Vagina (tissue), 2 donors: ENCODE measurements at places on chromosomes 5 and 9.

DNA sequence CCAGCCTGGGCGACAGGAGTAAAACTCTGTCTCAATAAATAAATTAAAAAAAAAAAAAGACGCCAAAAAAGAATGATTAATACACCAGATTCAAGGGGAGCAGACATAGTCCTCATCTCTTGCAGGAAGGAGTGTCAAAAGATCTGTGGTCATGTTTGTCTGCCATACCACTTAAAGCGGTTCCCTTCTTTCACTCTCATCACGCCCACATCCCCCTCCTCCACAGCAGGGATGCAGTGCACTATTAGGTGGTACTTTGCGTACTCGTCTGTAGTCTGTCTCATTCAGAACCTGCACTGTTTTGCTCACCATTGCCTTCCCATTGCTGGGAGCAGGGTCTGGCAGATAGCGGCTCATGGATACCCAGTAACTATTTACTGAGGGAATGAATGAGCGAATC is 11.2 kb downstream of the CDHR2 start:
- H3K36me3 ChIP-seq: no peaks in the 10 kb centered on the region
- no peak overlapping the region for H3K4me3 ChIP-seq
- H3K27ac ChIP-seq: no peak overlapping the region
- no peaks in the 10 kb centered on the region for H3K27me3 ChIP-seq
- H3K4me1 ChIP-seq: no peaks in the 10 kb centered on the region

DNA sequence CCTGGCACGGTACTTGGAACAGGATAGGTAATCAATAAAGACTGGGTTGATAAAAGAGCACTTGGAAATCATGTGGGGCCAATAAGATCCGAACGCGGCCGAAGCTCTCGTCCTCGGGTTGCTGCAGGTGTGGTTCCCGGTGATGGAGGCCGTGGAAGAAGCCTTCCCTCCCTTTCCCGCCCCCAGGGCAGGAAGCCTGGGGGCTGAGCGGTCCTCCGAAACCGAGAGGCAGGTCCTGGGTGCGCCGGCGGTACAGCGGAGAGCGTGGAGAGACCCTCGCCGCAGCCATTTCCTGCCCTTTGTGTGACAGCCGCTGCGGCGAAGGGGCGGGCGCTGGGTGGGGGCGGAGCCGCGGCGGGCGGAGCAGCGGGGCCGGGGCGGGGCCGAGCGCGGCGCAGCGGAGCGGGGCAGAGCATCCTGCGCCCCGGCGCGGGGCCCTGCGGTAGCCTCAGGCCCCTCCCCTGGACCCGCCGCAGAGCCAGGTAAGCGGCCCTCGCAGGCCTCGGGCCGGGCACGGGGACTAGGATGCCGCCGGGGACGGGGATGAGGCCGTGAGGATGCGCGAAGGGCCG is at the start of gene CYFIP2:
TSS of gene CYFIP2 (plus strand) at position 410 of the 572 bp plus-strand sequence. CDS start 19,239 bp downstream, outside the sequence.
- peaks cover 18% of the 10 kb centered on the region for H3K4me1 ChIP-seq
- H3K27ac ChIP-seq: peak within 1 kb of the TSS; percentile 27
- no peak for DNase-seq
- peak within 1 kb of the TSS; percentile 61 for H3K4me3 ChIP-seq

GRCh38 chr9:36456480-36457065 is 56.5 kb upstream of the RNF38 start:
- DNase-seq: no peak
- H3K27me3 ChIP-seq: no peaks in the 10 kb centered on the region
- H3K4me1 ChIP-seq: peaks cover 18% of the 10 kb centered on the region
- H3K36me3 ChIP-seq: no peaks in the 10 kb centered on the region
- no peak overlapping the region for H3K27ac ChIP-seq

- no peaks in the 10 kb centered on the region for H3K4me1 ChIP-seq
- no peak overlapping the region for H3K27ac ChIP-seq
- no peak for DNase-seq
Observed at GRCh38 chr5:59418808-59419207, 474.7 kb downstream of the PDE4D start.

- H3K4me3 ChIP-seq: no peak overlapping the region
- no peaks in the 10 kb centered on the region for H3K4me1 ChIP-seq
- DNase-seq: no peak
- no peak overlapping the region for H3K27ac ChIP-seq
- no peaks in the 10 kb centered on the region for H3K27me3 ChIP-seq
- no peaks in the 10 kb centered on the region for H3K36me3 ChIP-seq
Observed at GRCh38 chr9:124137009-124137943, 120.5 kb upstream of the NEK6 start.

- H3K4me3 ChIP-seq: no peak overlapping the region
- H3K27ac ChIP-seq: no peak overlapping the region
- no peaks in the 10 kb centered on the region for H3K36me3 ChIP-seq
Observed at GRCh38 chr9:68555437-68556150, 14.9 kb upstream of the TMEM252 start.
